Adipose tissue (tissue), 3 donors: ENCODE measurements at places on chromosomes 6 and 20. TPM values are rescaled to one million over a fixed set of nuclear protein-coding genes. Genes with fewer than 3 reads are reported as not detected.

Gene JAG1
- polyA plus RNA-seq: 17.9 TPM

Gene OTOR
- not detected for polyA plus RNA-seq

Gene PGC
- 7.5 TPM for polyA plus RNA-seq

Gene LBP
- 53.7 TPM for polyA plus RNA-seq

Gene HFE
- 6.1 TPM for polyA plus RNA-seq

Gene BHLHE23
- polyA plus RNA-seq: not detected

Gene OOEP
- 0.27 TPM for polyA plus RNA-seq

Gene TDP2
- polyA plus RNA-seq: 19.8 TPM

Gene DDO
- polyA plus RNA-seq: 1.8 TPM

Gene SRSF6
- 85.4 TPM for polyA plus RNA-seq

Gene LTA
- not detected for polyA plus RNA-seq

Gene HCRTR2
- not detected for polyA plus RNA-seq

Gene PLEKHG1
- polyA plus RNA-seq: 1.3 TPM

Gene HSPA12B
- polyA plus RNA-seq: 31.8 TPM

Gene OLIG3
- not detected for polyA plus RNA-seq

Gene NRSN1
- not detected for polyA plus RNA-seq

Gene ZFAND3
- 25.9 TPM for polyA plus RNA-seq

Gene SULF2
- 41.0 TPM for polyA plus RNA-seq

Gene CYP24A1
- polyA plus RNA-seq: 1.5 TPM

Gene TAGAP
- 2.1 TPM for polyA plus RNA-seq
